Fibroblast of gingiva (primary cell): ENCODE measurements at places on chromosomes 2 and 18.

DNA sequence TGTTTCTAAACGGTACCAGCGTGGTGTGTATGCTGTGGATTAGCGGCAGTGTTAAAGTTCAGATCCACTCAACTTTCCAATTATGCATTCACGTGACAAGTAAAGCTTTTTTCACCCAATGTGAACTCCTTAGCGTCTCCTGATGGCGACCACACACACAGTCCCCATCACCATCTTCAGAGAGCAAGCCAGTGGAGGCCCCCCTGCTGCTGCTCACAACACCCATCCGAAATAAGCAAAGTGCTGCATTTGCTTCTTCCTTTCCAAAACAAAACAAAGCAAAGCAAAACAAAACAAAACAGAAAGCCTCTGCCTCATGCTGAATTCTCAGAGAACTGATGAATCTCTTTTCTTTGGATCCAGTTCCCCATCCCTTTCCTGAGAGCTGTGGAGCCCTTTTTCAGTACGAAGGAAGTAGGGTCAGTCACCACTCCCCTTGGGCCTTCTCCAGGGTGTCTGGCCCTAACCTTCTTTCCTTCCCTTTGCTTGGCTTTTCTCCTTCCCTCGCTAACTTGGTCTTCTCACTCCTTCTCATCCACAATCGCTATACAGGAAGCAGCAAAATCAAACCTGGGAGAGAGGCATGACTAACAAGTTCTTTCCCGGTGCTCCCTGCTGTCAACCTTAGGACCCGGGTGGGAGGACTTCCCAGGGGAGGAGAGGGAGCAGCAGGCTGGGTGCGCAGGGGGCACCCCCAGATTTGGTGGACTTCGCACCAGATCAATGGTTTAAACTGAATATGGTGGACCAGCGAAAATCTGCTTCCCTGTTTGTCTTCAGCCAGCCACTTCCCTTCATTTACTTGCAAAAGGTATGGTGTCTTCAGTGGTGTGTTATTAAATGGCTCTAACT, 56.0 kb downstream of the NRP2 start:
- DNase-seq: no peak

- DNase-seq: no peak
Measured at GRCh38 chr2:230254152-230254881, 28.8 kb downstream of the SP140 start.

- DNase-seq: no peak
Measured at GRCh38 chr18:60112369-60112768, 212.6 kb downstream of the PMAIP1 start.

GRCh38 chr2:241997017-241997416, 127.5 kb downstream of the RTP5 start:
- no peak for DNase-seq

DNA sequence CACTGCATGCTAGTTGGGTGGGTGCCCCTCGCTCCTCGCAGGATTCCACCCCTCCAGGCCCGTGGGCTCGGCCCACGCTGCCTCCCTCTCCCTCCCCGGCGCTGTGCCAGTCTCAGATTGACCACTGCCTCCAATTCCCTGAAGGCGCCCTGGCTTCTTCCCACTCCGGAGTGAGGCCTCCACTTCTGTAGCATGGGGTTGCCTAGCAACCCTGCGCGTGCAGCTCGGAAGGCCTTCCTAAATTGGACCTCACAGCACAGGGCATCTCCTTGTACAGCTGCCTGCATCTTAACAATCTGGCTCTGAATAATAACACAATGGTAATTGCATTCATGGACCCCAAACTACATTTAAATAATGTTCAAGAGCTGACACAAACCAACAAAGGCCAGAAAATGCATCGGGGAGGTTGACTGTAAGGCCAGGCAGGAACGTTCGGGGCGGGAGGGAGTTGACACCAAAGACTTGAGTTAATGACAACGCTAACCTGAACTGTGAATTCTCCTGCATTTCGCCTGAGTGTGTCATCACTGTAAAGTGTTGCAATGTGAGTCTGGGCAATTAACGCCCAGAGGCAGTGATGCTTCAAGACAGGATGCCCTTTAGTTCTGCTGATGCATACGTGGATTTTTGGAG, 222.9 kb downstream of the ZBTB7C start:
- DNase-seq: no peak

GRCh38 chr2:9390991-9391390, 32.3 kb downstream of the ITGB1BP1 start:
- DNase-seq: no peak

DNA sequence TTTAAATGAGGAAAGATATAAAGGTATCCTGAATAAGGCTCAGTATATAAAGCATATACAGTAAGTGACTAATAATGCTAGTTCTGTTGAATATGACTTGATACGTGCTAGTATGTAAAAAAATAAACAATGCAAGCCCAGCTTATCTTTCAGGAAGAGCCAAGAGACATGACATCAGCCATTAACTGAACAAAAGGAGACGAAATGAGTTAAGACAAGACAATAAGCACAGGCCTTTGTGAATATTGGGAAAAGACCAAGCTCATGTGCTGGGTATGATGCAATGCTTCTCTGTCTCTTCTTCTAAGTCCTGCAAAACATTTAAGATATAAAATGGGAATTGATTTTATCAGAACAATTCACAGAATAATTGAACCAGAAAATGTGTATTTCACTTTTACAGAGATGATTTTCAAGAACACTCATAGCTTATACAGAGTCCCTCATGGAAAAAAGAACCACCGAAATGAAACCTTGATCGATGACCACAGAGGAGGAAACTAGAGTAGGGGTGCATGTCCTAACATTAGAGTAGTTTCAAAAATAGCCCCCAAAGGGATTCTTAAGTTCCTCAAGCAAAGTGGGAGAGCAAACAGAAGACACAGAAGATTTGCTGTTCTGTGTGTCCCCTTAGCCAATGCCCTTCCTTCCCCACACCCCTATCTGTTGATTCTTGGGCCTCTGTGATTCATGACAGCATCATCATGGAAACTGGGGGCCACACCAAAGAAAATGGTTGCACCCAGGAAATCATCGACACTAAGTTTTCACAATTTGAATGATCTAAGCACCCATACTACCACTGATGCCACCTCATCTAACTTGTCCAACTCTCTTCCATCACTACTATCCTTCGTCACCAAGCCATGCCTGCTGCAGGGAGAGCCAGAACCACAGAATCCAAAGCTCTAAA, 68.0 kb upstream of the CRIM1 start:
- DNase-seq: peak; percentile 15

- no peak for DNase-seq
Measured at GRCh38 chr2:75647771-75648170, 1.2 kb downstream of the MRPL19 start.

DNA sequence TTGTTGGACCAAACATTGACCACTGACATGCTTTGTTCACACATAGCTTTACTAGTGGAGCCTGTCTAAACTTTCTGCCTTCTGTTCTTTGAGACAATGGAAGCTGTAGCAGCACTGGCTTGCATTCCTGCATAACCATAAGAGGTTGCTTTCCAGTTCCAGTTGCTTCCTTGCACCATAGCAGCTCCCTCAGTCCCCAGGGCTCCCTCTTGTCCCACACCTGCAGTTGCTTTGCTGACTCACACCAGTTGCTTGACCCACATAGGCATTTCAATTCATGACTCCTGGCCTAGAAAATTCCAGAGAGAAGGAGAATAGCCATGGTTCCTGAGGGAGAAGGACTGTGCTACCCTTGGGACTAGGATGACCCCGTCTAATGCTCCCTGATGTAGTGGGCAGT, 20.9 kb downstream of the SGPP2 start:
- no peak for DNase-seq

- no peak for DNase-seq
Measured at GRCh38 chr18:68178921-68179320, 536.0 kb downstream of the TMX3 start.

DNA sequence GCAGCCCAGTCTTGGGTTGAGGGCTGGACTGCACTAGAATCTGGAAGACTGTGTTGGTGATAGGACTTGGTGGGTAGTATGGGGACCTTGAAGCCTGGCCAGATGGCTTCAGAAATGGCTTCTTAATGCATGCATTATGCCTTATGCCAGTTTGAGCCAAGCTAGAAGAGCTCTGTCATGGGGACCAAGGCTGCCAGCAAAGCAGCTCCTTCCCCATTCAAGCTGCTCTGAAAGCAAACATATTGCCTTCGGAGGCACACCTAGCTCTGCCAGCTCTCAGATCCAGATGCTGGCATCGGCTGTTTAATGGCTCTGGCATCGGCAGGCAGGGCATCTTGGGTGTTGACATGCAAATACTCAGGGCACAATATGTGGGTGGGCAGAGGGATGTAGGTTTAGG, 59.0 kb upstream of the IGFBP5 start:
- no peak for DNase-seq

DNA sequence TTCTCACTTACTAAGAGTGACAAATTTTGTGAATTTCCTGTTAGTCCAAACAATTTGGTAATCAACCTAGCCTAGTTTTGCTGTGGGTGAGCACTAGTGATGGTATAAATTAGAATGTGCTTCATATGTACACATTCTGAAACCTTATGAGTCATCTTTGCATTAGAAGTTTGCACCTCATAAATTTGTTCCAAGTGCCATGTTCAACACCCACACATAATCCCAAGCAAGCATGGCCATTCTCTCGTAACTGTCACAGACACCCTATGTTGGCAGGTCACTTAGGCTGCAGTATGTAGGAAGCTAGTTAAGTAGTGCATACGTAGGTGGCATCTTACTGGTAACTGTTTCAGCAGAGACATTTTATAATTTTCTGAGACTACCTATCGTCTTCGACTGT, 46.9 kb downstream of the NAB1 start:
- no peak for DNase-seq

DNA sequence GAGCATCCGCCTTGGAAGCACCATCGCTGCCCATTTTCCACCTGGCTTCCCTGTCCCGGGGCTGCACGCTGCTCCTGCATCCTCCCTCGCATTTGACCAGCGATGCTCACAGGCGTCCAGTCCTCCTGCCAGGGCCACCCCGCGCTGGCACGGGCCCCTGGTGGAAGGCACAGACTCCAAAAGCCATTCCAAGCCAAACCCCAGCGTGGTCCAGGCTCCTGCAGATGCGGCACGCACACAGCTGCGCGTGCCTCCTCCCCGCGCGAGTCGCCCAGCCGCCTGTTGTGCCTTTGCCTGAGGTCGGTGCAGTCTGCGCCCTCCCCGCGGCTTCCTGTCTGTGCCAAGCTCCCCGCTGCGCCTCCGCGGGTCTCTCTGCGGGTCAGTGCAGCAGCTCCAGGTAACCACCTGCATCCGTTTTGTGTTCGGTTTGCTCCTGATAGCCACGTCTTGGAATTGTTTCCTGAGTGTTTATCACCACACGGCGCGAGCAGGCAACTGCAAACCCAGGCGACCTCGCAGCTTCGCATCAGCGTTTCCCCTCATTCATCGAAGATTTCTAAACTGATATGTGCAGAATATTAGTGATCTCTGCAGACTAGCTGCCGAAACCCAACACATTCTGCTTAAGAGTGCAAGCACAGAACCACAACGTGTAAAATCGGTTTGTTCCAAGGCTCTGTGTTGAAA, 65.2 kb upstream of the SALL3 start:
- no peak for DNase-seq

- no peak for DNase-seq
Measured at GRCh38 chr2:106664669-106665068, 177.5 kb downstream of the CD8B2 start.

DNA sequence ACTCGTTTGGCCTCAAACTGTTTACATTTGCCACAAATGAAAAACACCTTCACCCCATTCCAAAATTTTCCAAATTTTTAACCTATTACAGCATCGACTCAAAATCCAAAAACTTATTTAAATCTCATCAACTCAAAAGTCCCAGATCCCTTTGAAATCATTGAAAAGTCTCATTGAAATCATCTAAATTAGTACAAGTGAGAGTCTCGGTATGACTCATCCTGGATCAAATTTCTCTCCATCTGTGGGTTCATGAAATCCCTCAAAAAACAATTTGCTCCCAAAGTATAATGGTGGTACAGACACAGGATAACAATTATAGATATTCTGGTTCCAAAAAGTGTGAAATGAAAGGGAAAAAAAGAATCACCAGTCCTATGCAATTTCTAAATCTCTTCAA, 65.1 kb downstream of the LRP1B start:
- no peak for DNase-seq

GRCh38 chr18:55386545-55386944, 201.4 kb downstream of the TCF4 start:
- no peak for DNase-seq
